ENCODE measurements at places on chromosomes 12 and 14.

GRCh38 chr14:60721326-60722106, 2.6 kb downstream of the SIX4 start:
- DNase-seq: peak; percentile 42

GRCh38 chr12:130712346-130713065, 3.6 kb downstream of the RIMBP2 start:
- DNase-seq: no peak

GRCh38 chr14:38883127-38883526, 219.9 kb downstream of the SEC23A start:
- DNase-seq: no peak

DNA sequence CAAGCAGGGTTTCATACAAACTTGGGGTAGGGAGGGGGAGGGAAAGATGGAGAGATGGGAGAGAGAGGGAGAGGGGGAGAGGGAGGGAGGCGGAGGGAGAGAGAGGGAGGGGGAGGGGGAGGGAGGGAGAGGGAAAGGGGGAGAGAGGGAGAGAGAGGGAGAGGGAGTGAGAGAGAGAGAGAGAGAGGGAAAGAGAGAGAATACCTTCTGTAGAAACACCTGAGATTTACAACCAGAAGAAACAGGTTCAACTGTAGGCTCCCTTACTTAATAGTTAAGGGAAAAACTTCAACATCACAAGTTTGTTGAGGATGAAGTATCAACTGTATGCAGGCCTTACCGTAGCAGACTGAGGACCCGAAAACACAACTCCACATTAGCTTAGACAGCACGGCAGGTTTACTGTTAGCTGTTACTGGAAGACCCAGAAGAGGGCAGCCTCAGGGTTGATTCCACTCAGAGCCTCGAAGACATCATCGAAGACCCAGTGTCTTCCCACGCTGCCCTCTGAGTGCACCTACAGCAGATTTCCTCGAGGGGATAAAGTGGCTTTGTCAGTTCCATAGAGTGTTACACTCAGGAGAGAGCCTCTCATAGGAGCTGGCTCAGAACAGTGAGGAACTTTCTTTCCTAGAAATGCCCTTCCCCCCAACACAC, 72.4 kb downstream of the NT5DC3 start:
- no peak for DNase-seq

GRCh38 chr12:102021540-102022246, 40.1 kb downstream of the WASHC3 start:
- DNase-seq: no peak

DNA sequence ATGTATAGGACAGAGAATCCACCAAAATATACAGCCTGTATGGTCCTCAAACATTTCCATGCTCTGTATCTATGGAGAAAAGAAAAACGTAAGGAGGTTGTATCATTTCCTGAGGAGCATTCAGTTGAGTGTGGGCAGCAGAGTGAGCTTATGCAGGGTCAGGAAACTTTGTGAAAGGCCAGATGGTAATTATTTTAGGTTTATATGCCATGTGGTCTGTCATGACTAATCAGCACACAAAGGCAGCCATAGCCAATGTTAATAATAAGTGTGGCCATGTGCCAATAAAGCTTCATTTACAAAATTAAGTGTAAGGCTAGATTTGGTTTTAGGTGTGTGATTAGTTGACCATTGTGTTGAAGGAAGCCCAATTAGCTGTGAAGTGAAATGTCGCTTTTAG, 33.2 kb upstream of the A2M start:
- no peak for DNase-seq

DNA sequence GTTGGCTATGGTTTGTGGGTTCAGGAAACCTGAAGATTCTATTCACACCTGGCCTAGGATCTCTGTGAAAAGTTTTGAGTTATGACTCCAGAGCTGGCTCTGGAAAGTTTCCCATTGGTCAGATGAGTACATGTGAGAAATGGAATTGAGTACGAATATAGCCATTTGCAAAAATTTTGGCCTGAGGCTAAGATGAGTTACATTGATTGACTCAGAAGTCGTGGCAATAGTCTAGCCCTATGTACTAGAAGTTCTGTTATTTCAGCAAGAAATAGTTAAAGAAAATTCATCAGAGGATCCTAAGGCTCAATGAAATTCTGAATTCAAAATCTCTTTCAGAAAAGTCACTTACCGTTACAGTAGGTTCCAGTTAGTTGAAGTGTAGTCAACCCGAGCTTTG, 109.9 kb downstream of the PTCSC3 start:
- no peak for DNase-seq

DNA sequence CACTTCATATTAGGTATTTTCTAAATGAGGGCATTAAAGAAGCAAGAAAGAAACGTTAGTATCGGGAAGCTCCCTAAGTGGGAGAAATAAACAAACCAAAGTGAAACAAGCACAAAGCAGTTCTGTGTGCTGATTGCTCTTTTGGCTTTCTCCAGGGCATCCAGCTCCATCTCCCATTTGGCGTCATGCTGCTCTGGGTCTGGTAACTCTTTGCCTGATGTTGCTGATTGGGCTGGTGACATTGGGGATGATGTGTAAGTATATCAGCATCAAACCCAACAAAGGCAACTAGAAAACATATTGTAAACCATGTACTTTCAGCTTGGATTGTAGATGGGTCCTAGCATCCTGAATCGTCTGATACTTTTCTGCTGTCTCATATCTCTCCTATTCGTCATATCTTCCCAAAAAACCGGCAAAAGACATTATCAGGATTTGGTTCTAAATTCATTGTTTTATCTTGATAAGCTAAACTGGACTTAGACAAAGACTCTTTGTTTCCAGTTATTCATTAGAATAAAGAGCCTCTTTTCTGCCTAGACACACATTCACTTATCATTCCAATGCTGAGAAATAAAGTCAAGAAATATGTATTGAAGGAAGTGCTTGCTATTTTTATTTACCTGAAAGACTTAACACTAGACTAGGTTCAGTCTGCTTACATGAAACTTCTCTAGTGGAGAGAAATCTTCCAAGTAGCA, 2.4 kb downstream of the CLEC12B start:
- DNase-seq: no peak

GRCh38 chr12:113840401-113841042, 125.6 kb downstream of the RBM19 start:
- no peak for DNase-seq

DNA sequence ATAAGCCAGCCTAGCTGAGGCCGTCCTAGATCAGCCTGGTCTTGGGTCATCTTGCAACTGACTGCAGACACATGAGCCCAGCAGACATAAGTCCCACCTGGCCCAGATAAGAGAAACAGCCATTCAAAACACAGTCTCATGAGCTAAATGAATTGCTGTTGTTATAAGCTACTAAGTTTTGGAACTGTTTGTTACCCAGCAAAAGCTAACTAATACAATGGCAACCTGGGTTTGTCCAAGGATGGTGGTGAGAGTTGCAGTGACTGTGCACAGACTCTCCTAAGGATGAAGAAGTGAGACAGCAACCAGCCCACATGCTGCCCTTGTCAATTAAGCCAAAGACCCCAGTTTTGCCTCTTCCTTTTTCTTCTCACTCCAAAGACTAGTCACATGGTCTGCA, 22.2 kb upstream of the NUAK1 start:
- no peak for DNase-seq

- no peak for DNase-seq
These were observed 31.2 kb upstream of the KLC1 start for GRCh38 chr14:103597623-103598377.

GRCh38 chr14:21455592-21455911, 371 bp downstream of the CHD8 start:
- DNase-seq: no peak

DNA sequence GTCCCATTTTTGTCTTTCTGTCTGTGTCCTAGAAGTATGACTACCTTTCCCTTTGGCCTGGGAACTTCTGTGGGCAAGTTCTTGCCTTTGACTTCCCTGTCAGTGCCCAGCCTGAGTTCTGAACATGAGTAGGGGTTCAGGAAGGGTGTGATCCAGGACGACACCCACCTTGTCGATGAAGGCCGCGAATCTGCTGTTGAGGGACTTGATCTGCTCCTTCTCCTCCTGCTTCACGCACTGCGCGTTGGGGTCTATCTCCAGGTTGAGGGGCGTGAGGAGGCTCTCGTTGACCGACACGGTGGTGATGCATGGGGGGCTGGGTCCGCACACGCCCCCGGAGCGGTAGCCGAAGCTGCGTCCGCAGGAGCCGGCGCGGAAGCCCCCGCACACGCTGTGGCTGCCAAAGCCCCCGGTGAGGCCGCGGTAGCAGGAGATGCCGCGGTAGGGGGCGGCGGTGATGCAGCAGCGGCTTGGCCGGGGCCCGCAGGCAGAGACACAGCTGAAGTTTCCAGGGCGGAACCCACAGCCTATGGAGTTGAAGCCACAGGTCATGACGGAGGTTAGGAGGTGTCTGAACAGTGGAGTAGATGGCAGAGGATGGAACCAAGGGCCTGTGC, at the start of gene KRT83:
TSS of gene KRT83 (minus strand) at position 615 of the 617 bp plus-strand sequence. CDS start at position 552, 63 bp downstream.
- DNase-seq: no peak
